Suppressor macrophage treated with lipopolysaccharide for 1 hour (primary cell): ENCODE measurements at places on chromosomes 1 and 21.

- peak; percentile 49 for DNase-seq
Observed at GRCh38 chr1:200279810-200280411, 129.9 kb downstream of the ZNF281 start.

DNA sequence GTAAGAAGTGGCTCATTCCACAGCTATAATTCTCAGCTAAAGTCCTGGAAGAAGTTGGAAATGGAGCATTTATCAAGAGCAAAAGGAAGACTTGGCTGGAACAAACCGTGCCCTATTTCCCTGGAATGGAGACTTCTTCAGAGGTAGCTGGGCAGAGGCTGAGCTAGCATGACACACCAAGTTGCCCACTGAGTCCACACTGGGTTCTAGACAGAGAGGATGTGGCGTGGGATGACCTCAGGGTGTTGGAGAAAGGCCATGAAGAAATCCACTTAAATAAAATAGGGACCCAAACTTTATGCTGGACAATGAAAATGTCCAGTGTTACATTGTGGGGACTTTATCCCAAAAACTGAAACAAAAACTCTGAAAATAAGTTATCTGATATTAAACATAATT, 116.2 kb downstream of the KCNJ6 start:
- DNase-seq: no peak

- DNase-seq: no peak
Observed at GRCh38 chr1:62304515-62304914, 14.7 kb downstream of the KANK4 start.

DNA sequence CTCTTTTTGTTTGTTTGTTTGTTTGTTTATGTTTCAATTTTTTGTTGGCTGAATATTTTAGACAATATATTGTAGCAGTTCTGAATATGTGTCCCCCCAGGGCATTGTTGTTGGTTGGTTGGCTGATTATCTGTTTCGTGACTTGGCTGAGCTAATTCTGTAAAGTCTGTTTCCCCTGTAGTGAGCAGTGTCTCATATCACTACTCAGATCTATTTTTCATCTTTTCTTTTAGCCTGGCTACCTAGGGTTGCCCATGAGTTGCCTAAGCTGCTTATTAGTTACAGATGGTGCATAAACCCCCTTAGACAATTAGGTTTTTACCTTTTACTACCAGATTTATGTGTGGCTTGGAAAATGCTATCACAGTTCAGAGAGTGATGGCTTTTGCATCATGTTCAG, 32.3 kb downstream of the CFAP57 start:
- DNase-seq: no peak

DNA sequence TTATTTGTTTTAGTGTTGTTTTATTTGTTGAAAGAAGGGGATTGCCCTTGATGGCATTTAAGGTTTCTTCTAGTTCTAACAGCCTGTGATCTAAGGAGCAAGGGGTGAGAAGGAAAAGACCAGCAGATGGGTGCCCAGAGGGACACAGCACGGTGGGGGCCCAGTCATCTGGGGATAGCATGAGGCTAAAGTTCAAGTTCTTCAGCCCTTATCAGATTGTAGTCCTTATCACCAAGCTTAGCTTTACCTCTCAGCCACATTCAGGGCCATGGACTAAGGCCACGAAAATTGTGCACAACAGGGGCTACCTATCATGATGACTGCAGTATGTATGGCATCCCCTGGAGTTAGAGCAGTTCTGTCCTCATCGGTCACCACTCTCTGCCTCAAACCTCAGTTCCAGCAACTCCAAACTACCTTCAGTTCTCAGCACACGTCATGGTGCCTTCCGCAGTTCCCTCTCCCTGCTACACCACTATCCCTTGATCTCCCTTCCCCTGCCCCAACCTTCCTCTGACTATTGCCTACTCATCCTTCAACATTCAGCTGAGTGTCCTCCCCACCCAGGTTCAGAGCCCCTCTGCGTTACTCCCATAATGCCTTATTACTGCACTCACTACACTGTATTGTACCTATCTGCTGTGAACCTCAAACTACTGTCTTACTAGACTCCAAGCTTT, 36.4 kb downstream of the ATF3 start:
- no peak for DNase-seq

- DNase-seq: no peak
Observed at GRCh38 chr1:116559304-116559761, 11.5 kb downstream of the CD58 start.

DNA sequence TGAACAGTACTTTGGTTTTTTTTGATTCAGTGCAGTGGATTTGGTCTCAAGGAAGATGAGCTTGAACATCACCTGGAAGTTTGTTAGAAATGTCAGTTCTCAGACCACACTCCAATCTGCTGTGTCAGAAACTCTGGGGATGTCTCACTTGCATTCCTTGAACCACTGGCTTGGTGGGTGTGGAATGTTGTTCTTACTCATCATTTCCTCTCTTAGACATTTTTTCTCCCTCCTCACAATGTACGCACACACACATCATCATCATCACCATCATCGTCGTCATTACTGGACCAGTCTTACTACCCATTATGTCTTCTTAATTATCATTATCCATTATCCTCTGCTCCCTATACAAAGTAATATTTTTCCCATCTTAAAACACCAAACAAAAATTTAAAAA, 91.9 kb upstream of the KCNK2 start:
- DNase-seq: no peak

GRCh38 chr1:8684590-8684989, 132.8 kb downstream of the RERE start:
- DNase-seq: no peak

GRCh38 chr1:89641781-89642180, 8.9 kb downstream of the LRRC8C start:
- peak; percentile 32 for DNase-seq

DNA sequence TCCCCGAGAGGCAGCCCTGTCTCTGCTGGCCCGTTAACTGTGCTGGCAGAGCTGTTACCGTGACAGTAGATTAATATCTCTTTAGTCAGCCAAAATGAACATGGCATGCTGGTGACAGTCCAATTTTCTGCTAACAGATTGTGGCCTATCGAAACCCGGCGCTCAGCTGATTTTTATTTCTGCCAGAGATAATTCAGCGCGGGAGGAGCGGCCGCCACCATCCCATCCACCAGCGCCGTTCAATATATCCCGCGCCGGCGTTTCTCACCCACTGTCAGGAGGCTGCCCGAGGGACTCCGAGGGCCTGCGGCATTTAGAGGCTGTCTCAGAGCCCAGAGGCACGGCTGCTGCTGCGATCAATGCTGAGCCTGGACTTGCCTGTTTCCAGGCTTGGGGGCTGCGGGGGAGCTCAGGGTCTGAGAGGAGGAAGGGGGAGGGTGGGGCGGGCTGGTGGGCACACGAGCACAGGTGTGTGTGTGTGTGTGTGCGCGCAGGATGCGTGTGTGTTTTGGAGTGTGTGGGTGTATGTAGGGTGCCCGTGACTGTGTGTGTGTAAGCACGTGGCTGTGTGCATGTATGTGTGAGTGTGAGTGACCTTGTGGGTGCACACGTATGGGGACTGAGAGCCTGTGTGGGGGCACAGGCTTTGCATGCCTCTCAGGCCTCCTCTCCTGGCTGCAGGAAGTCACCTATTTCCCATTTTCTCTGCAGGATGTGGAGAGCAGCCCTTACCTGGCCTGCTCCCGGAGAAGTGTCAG, 109.7 kb upstream of the ACTRT2 start:
- DNase-seq: no peak

DNA sequence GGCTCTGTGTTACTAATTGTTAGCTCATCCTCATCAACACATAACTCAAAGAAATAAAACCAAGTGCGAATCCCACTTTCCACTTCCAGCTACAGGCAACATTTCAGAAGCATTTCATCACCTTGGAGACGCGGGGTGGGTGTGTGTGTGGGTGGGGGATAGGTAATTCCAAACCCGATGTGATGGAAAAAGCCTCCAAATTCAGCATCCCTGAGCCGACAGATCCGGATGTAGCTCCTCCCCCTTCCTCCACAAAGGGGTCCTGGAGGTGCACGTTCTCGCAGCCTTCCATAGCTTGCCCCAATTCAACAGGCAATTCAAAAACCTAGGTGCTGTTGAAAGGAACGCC, 486 bp downstream of the HSPA13 start:
- DNase-seq: no peak

DNA sequence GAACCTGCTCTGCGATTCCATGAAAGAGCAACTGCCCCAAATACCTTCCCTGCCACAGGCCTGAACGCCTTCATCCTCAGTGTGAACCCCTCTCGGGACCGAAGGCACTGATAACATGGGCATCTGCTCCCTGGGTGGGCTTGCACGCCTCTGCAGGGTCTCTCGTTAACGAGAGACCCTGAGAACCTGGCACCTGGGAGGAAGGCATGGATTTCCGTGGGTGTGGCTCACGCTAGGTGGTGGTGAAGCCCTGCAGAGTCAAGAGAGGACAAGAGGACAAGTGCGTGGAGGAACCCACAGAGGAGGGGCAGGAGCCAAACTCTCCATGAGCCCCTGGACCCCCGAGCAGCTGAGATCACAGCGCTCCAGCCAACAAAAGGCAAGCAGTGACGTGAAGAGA, 26.8 kb upstream of the COL6A2 start:
- no peak for DNase-seq

DNA sequence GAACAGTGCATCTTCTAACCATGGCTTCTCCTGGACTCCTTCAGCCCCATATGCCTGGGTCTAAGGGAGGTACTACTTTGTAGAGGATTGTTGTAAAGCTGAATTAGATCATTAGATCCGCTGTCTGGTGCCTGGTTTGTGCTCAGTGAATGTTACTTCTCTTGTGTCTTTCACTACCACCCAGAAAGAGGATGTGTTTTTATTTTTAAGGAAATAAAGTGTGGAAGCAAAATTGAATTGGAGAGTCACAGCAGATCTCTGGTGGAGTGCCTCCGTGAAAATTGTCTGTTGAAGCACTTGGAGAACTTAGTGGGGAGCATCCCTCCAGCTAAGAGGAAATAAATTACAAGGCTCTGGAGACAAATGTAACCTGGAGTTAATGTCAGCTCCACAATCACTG, 101.8 kb upstream of the ARTN start:
- DNase-seq: peak; percentile 43

DNA sequence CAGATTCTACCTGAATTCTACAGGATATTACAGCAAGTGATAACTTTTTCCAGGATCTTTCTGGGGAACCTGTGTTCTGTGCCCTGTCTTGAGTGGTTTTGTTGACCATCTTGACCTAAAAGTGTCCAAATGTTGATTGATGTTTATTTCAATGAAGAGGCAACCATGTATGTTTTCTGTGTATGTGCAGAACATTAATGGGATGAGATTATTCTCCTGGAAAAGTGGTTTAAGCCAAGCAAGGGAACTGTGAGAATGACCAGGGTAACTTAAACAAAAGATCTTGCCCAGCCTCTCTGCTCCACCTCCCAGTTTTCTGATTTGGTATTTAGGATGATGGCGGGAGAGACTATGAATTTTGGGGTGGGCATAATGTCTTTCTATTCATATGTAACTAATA, 1.0 kb upstream of the SAMD13 start:
- no peak for DNase-seq

GRCh38 chr1:61808968-61809367, 66.7 kb downstream of the PATJ start:
- DNase-seq: no peak

DNA sequence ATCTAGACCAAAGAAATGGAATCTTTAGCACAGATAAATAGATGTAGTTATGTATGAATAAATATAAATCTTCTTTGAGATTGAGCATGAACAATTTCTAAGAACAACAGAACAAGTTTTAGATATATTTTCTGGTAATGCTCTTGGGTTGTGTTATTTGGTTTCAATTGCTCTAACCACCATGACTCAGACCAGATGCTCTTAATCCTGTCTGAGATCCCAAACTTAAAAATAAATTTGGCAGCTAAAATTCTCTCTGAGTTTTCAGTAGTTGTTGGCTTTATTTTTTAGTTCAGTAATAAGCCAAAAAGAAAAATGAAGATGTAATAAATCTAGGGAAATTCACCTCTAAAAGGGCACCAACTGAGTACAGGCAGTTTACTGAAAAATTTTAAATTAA, 1693.4 kb downstream of the NCAM2 start:
- DNase-seq: no peak

DNA sequence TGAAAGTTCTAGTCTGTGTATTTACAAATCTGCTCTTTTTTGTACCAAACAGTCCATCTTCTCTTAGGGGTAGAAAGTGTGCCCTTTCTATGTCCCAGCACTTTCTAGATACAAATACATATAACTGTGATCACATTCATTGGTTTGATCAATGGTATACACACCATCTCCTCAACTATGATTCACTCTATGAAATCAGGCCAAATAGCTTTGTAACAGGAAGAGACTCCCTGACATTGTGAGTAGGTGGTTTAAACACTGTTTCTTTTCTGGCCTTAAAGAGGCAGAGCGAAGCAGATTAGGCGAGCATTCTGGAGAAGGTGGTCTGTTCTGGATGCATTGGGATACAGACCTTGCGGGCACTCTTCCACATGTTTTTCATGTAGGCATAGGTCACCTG, 39.3 kb upstream of the EXOSC10 start:
- no peak for DNase-seq

- DNase-seq: no peak
Observed at GRCh38 chr1:17662296-17662695, 92.8 kb upstream of the ACTL8 start.

DNA sequence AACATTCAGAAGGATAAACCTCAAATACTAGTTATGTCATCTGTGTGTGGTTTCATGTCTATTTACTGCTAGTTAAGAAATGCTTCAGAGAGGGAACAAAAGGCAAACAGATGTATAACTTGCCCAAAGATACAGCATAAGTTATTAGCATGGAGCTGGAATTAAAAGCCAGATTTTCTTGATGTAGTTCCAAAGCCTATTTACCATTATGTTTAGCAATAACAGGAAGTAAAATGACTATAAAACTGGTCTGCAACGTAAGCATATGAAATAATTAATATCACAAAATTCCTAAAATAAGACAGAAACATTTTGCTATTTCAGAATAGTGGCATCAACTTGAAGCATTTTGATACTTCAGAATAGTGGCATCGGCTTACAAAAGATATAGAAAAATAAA, 1232.8 kb downstream of the NCAM2 start:
- DNase-seq: no peak

DNA sequence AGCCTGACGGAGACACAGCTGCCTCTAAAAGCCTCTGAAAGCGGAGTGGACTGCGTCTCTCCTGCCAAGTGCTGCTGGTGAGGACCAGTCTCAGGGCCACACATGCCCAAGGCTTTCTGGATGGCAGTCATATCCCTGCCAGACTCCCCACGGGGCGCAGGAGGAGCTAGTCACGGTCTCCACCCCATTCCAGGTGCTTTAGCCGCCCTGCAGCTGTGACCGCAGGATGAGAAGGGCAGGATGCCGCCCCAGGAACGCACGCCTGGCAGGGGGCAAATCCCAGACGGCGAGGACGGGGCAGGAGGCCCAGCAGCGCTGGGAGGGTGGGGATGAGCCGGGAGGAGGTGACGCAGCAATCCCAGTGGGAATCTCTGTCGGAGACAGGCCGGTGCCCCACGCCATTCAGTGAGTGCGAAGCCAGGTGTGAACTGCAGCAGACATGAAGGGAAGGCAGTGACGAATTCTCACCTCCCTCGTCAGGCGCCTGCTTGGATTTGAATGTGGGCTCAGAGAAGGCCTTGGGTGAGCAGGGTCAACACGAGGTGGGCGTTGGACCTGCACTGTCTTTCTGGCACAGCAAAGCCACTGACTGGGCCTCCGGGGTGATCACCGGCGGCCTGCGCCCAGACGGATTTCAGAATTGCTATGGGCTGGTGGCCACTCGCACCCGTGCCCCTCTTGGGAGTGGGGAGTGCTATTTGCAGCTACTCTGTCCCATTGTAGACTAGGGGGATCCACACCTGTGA, 38.5 kb upstream of the SLC19A1 start:
- DNase-seq: no peak

- no peak for DNase-seq
Observed at GRCh38 chr21:42042651-42043050, 28.5 kb upstream of the UMODL1 start.
